Activated B cell treated with CpG ODN at 0.5 μM for 24 hours (primary cell): ENCODE measurements at places on chromosomes 5 and 9.

DNA sequence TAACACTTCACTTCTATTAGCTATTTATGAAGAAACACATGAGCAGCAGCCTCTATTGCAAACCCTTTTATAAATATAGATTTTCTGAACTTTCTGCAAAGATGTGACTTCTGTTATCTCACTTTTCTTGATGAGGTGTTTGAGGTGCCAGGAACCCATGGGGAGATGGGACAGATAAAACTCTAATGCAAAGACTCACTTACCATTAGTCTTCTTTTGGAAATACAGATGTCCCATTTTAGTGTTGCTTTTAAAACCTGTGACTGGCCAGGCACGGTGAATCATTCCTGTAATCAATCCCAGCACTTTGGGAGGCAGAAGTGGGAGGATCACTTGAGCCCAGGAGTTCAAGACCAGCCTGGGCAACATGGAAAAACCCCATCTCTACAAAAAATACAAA is 171.3 kb upstream of the GAS1 start:
- DNase-seq, result no peak

DNA sequence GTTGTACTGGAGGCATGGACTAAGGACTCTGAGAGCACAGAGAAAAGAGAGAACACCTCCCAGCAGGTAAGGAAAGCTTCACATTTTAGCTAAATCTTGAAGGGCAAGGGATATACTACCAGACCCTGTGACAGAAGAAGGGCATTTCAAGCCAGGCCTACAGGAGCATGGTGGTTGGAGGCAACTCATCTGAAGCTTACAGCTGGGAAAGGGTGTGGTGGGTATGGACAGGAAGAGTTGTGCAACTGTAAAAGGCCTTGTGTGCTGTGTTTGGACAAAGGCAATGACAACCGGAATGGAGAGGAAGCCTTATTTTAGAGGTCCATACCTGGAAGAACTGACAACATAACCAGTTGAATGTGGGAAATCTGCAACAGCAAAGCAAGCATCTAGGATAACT is 31.2 kb downstream of the NIPSNAP3B start:
- DNase-seq, result no peak

DNA sequence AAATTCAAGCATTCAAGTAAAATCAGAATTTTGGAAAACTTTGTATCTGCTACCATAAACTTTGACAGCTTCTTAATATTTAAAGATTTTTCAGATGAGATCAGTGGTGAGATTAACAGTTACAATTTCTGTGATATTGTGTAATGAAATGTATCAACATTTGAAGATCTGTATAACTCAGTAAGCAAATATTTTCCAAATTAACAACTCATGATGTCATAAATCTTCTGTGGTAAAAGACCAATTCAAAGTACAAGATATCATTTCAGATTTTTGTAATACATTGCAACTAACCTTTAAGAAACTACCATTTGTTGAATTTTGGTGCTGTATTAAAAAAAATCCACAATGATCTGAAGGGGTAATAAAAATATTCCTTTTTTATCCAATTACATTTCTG is 352.2 kb downstream of the KIAA0825 start:
- no peak for DNase-seq

GRCh38 chr5:40172721-40173120 is 507.0 kb upstream of the PTGER4 start:
- no peak for DNase-seq

DNA sequence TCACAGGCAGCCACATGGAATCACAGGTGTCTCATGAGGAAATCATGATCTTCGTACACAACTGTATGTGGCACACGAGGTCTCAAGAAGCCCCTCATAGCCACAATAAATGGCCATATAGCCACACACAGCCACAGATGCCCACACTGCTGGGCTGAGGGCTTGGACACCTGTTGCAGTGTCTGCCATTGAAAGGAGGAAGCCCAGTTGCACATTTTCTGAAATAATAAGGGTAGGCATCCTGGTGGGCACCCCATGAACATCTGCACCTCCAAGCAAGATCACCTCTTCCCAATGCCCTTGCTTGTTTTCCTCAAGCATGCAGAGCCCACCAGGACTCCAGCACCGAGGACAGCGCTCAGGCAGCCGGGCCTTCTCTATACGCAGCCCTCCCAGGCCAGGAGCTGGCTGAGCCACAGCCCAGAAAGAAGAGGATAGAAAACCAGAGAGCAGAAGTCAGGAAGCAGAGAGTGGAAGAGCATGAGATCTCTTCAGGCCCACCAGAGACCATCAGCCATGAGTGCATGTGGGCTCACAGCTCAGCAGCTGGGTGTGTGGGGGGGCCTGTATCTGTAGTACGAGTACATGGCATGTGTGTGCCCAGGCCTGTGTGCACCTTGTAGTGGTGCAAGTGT is 1.0 kb upstream of the ACSL6 start:
- DNase-seq, result no peak

GRCh38 chr5:60463179-60463868 is 236.6 kb downstream of the DEPDC1B start:
- DNase-seq, result no peak

- no peak for DNase-seq
These were observed 53.1 kb downstream of the PDCD1LG2 start for GRCh38 chr9:5563417-5563815.

DNA sequence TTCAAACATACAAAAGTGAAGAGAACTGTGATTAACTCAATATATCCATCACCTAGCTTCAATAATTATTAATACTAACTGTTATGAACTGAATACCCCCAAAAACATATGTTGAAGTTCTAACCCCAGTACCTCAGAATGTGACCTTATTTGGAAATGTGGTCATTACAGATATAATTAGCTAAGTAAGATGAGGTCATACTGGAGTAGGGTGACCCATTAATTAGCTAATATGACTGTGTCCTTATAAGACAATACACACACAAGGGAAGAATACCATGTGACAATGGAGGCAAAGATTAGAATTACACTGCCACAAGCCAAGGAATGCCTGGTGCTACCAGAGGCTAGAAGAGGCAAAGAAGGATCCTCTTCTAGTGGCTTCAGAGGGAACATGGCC is 7.8 kb downstream of the RRAGA start:
- no peak for DNase-seq

- DNase-seq, result no peak
These were observed 327.4 kb downstream of the DRD1 start for GRCh38 chr5:175116466-175117048.

DNA sequence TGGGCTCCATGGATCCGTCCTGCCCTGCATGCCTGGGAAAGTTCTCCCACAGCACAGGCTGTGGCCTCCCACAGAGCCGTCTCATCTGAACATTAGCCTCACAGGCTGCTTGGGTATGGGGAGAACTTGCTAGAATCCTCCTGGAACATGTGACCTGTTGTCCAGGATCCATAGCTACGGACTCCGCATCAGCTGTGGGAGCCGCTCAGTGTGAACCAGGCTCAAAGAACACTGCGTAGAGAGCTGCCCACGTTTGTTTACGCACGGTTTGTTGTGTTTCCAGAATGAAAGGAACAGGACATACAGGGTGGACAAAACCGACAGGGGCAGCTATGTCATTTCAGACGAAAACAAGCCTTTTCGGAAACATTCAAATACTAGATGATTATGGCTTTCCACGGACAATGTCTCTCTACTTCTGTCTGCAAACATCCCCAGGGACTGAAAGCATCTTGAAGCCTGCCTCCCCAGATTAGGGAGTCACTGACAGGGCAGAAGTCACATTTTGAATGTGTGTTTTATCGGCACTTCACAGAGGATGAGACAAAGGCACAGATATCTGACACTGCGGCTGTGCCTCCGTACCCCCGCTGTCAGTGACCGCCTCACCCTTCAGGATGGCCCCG is 390.3 kb downstream of the GADD45G start:
- no peak for DNase-seq

DNA sequence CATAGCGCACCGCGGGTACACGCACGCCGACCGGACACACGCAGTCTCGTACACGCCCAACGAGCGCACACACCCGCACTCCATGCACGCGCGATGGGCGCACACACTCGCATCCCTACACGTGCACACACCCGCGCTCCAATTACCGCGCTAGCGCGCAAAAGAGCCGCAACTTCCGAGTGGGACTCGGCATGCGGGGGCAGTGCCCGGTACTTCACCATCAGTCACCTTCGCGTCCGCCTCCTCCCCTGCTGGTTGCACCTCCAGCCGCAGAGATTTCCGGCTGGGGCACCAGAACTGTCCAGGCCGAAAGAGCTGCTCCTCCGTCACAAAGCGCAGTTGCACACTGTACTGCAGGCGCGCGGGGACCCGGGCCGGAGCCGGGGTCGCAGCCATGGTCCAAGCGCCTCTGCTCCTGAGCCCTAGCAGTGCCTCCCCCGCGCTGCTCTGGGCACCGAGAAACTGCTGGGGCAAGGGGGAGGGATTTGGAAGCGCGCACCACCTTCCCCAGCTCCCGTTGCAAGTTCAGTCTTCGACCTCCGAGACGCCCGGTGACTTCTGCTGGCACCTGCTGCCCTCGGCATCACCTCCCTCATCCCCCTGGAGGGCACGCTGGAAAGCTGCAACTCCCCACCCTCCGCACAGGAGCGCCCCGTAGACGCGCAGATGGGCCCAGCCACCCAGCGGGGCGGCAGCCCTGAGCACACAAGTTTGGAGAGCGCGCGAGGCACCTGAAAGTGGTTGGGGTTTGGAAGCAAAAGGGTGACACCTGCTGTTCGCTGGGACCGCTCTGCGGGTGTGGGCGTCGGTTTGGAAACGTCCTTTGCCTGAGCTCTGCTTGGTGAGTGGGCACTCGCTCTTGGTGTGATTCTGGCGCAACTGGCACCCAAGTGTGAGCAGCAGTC is 337.4 kb upstream of the PUM3 start:
- no peak for DNase-seq

DNA sequence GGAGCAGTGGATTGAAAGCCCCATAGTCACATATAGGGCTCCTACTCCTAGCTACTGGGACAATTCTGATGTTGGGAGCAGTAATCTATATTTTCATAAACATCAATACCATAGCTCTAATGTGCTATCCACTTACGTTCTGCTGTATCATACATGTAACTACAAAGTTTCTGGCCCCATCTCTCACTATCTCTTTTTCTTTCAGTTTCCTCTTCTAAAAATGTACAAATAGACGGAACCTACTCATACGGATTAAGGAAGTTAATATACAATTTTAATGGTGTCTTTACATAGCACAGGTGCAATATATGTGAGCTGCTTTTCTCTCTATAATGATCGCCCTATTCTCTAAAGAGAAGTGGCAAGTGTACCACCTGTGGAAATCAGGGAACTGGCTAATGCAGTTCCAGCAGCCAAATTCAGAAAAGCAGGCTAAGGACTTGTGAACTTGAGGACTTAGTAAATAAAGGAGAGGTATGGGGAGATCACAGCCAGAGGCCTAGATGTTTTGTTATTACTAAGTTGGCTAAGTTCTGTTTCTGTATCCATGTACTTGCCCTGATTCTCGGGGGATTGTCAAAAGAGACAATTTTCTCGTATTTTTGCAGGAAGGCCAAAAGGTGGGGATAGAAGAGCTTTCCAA is 1021.9 kb downstream of the CDH12 start:
- DNase-seq, result no peak

DNA sequence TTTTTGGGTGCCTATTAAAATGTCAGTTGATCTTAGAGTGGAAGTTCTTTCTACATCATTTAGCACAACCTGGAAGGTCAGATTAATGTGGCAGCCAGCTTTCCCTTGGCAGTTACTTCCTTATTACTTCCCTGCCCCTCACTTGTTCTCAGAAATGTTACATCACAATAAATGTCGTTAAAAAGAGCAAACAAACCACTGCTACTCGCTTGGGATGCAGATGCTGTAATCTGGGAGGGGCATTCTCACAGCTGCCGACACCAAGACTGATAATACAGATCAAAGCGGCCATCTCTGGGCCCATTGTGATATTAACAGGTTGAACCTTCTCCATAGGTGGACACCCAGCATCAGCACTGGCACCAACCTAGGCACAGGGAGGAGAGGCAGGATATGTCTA is 29.3 kb downstream of the PLAC8L1 start:
- DNase-seq, result no peak

- no peak for DNase-seq
These were observed 597.9 kb upstream of the SGCD start for GRCh38 chr5:155728857-155729683.

- no peak for DNase-seq
These were observed 1027.1 kb upstream of the WWC1 start for GRCh38 chr5:167264348-167264747.

- no peak for DNase-seq
These were observed 103.8 kb downstream of the PRR16 start for GRCh38 chr5:120567921-120568320.

DNA sequence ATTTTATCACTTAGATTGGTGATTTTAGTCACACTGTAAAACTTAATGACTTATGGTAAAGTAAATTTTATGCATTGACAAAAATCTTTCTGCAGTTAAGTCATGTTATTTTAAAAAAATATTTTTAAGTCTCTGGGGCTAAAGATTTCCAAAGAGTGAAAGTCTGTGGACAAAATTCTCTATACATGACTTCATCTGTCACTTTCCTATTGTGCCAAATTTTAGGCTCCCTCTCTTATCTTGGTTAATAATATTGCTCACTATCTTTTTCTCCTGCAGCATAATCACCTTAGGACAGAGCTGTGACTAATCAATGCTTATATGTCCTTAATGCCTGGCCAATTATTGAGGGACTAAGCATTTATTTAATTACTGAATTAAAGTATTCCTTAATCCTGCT is 15.2 kb downstream of the LURAP1L start:
- DNase-seq, result no peak

DNA sequence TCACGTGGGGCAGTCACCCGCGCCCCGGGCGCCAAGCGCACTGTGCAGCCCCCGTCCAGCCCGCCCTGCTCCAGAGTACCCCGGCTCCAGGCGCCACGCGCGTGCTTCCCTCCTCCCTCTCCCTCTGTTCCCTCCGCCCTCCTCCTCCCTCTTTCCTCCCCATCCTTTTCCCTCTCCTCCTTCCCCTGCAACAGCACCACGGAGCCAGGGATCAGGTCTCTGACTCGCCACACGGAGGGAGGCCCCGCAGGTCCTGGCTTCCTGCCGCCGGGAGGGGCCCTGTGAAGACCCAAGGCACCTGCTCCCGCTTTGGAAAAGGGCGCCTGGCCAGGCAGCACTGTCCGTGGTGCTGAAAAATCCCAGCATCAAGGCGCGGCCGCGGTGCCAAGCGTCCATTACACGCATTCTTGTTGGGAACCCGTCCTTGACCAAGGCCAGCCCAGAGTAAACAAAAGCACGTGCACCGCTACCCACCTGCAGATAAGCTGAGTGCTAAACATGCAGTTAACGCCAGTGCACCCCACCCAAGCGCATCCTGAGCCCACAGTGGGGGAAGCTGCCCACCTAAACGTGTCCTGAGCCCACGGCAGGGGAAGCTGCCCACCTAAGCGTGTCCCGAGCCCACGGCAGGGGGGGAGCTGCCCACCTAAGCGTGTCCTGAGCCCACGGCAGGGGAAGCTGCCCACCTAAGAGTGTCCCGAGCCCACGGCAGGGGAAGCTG is 21.7 kb downstream of the SLC6A18 start:
- no peak for DNase-seq
